CD4-positive, alpha-beta T cell treated with Interferon gamma for 1 hour (primary cell): ENCODE measurements at places on chromosomes 16 and 17.

- DNase-seq, result no peak
Observed at GRCh38 chr17:82324566-82325285, 7.3 kb upstream of the CD7 start.

DNA sequence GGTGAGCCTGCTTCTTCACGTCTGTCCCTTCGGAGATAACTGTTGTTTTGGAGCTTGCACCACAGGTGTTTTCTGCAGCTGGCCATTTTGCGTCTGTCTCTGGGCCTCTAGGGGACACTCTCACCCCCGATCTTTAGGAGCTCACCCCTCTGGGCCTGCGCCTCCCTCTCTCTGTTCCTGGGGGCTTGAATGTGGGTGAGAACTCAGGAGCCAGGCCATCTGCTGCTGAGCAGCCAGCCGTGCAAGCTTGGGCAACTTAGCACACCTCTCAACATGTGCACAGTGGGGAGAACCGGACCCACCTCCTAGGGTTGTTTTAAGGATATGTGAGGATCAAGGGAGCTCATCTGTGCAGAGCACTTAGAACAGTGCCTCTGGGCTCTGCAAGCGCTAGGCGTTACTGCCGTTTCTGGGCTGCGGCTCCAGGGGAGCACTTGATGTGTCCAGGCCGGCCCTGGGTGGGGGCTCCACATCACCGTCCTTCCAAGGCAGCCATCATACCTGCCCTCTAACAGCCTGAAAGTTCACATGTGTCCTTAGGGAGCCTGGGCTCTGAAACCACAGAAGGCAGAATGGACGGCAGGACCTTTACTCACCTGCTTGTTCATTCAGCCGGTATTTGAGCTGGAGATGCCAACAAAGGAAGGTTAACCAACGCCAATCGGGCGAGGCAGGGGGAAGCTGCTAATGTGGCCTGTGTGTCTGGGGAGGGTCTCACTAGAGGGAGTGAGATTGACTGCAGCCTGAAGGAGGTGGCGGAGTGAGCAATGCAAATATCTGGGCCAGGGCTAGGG is 66.3 kb downstream of the MRC2 start:
- no peak for DNase-seq

DNA sequence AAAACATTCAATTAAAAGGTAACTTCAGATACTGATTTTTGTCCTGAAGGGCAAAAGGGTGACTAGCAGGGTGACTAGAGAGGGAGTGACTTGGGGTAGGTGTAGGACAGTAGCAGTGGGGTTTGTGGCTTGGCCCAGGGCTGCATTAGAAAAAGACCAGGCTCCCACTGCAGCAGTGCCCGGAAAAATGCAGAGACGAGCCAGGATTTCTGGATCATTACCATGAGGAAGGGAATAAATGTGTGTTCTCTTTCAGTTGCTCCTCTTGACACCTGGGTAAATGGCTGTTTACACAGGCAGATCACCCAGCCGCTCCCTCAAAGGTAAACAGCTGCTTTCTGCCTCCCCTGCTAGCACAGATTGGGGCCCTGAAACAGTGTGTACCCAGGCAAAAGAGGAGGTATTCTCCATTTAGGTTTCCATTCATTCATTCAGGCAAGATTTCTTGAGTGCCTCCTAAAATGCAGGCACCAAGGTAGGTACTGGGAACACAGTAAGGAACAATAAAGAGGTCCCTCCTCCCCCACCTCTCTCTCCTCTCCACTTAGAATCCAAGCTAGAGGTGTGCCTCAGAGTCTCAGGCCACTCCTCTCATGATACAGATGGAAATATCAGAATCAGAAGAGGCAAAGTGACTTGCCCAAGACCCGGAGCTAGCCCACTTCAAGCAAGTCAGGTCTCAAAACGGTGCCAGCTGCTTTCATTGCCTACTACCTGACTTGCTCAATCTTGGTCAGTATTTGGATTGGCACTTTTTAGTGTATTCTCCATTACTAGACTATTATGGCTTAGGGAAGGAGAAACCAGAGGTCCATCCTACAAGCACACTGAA is 15.2 kb upstream of the TOX3 start:
- no peak for DNase-seq

GRCh38 chr17:44396946-44397345 is 7.5 kb upstream of the ITGA2B start:
- DNase-seq, result no peak

DNA sequence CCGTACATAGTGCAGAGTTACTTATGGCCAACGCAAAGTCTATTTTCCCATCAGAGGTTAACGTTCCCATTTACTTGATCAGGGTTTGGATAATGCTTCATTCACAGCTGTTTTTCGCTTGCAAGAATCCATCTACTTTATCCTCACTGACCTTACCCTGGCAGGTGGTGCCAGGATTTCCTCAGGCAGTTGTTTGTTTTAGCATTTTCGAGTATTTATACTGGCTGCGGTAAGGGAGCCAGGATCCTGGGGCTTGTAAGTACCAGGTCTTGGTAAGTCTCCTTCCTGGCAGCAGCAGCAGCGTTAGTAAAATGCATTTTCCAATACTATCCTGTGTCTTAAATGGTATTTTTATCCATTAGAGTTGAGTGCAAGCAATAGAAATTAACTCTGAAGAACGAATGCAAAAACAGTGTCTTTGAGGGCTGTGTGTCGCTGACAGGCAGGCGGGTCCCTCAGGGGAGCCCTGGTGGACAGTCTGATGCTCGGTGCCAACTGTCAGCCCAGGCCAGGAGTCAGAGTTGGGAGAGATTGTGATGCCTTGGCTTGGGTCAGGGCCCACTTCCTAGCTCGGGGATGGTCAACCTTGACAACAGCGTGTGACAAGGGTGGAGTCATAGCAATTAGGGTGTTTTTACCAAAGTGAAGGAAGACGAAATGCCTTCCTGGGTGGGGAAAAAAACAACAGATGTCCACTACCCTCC is 92.4 kb upstream of the HSBP1 start:
- no peak for DNase-seq

- no peak for DNase-seq
Observed at GRCh38 chr16:27084307-27085028, 17.7 kb downstream of the C16orf82 start.

GRCh38 chr16:28834349-28834748 is 11.6 kb downstream of the ATXN2L start:
- DNase-seq, result no peak

GRCh38 chr17:58307468-58308172 is 21.0 kb downstream of the TSPOAP1 start:
- no peak for DNase-seq

- peak; percentile 11 for DNase-seq
Observed at GRCh38 chr16:19210968-19211367, 42.9 kb downstream of the SYT17 start.

GRCh38 chr17:48636177-48637018 is 10.2 kb upstream of the HOXB9 start:
- DNase-seq, result peak; percentile 44

GRCh38 chr16:57540906-57541753 is 1.3 kb upstream of the ADGRG5 start:
- DNase-seq, result no peak

DNA sequence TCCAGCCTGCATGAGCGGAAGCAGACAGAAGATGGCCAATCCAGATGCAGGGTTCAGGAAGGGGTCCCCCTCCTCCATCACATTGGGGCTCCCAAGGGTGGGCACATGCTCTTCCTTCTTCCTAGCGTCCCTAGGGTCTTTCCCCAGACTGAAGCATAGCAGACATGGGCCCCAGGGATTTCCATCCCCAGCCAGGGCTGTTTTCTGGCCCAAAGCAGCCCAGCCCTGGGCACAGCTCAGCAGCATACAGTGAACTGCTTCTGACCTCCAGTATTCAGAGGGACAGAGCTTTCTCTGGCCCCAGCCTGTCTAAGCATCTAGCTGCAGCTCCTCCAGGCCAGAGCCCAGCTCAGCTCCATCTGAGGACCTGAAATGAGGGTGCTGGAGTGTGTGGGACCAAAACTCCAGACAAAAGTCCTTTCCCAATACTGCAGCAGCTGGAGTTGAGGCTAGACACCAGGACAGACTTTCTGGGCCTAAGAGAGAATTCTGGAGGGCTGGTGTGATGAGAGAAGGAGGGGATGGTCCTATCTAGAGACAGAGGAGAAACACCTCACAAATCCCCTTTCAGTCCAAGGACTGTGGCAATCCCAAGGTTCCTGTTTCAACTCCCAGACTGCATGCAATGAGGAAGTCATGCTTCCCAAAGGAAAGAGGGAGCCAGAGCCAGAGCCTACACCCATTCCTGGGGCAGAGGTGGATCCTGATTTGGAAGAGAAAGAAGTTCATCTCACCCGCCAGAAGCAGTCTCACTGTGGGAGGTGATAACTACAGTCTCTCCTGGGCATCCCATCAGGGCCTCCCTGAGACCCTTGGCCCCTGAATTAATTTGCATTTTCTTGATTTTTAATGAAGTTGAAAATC is 4.5 kb upstream of the FOXN1 start:
- no peak for DNase-seq

DNA sequence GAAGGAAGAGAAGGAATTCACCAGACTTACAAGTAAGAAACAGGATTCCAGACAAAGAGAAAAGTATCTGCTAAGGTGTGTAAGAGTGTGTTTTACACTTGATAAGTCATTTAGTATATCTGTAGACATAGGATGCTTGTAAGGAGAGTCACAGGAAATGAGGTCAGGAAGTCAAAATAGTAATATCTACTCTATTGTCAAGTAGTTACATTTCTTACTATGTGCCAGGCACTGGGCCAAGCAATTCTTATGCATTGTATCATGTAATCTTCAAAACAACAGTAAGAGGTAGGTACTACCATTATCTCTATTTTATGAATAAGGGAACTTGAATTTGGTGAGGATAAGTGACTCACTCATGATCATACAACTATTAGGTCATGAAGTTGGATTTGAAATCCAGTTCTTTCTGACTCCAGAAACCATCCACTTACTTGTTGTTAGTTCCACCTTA is 129.1 kb downstream of the SNX11 start:
- no peak for DNase-seq

GRCh38 chr16:31134091-31134571 is 1.4 kb downstream of the PRSS8 start:
- peak; percentile 43 for DNase-seq

GRCh38 chr17:44807093-44807816 is 22.8 kb downstream of the GJC1 start:
- no peak for DNase-seq

DNA sequence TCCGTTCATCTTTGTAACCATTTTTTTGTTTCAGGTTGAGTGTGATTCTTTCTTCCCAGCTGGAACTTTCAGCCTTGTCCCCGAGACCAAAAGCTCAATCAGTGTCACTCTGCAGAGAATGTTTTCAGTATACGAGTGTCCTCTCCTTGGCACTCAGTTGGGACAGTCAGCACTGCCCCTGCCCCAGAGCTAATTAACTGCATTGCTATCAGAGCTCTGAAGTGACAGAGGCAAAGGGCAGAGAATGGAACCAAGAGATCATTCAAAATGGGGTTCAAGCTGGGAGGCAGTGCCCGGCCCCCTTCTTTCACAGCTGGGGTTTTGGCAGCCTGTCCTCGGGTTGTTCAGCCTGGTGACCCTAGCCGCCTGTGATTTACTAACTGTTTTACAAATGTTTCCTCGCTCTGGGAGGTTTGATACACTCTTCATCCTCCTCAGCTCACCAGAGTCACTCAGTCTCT is 195.9 kb upstream of the TBX2 start:
- DNase-seq, result no peak

GRCh38 chr16:67606632-67607031 is 38.3 kb upstream of the CARMIL2 start:
- no peak for DNase-seq

- DNase-seq, result peak; percentile 4
Observed at GRCh38 chr17:10699856-10700255, 2.5 kb downstream of the ADPRM start.

GRCh38 chr16:73420244-73420643 is 372.3 kb upstream of the ZFHX3 start:
- no peak for DNase-seq

GRCh38 chr16:87930456-87930855 is 5.9 kb downstream of the CA5A start:
- DNase-seq, result no peak

- DNase-seq, result no peak
Observed at GRCh38 chr16:48252013-48252412, 4.7 kb upstream of the ABCC11 start.

DNA sequence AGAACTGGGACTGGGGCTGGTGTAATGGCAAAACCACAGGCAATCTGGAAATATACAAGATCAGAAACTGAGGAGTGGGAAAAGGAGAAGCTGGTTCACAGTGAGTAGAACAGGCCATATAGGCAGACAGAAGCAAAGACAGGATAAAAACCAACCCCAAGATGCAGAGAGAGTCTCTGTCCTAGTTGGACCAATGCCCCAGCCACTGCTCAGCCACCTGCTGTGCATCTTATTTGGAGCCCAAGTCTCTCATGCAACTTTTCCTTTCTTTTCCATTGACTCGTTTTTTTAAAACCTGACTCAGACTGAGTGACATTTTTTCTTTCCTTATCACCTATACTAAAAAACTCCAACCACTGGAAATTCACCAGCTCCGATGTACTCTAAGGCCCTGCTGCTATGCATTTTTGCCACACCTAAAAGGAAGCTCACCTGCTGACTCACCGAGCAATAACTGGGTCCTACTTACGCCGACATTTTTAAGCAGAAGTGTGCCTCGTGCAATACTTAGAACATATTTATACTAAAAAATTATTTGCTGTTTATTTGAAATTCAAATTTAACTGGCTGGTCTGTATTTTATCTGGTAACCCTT is 100.8 kb upstream of the XYLT1 start:
- DNase-seq, result no peak

DNA sequence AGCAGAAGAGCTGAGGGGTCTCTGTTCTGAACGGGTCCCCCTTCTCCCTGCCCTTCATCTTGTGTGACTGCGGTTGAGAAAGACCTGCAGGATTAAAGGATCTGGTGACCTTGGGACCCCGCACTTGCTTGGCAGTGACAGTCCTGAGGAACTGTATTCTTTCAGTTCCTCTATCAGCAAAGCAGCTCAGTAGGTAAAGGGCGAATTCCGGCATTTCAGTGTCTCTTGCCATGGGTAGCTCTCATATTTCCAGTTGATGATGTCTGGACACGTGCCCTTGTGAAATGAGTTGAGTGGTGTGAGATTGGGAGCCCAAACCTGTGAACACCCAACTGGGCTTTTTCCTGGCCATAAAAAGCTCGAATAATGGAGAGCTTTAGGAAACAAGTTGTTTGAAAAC is 135.7 kb downstream of the PRKCA start:
- no peak for DNase-seq

DNA sequence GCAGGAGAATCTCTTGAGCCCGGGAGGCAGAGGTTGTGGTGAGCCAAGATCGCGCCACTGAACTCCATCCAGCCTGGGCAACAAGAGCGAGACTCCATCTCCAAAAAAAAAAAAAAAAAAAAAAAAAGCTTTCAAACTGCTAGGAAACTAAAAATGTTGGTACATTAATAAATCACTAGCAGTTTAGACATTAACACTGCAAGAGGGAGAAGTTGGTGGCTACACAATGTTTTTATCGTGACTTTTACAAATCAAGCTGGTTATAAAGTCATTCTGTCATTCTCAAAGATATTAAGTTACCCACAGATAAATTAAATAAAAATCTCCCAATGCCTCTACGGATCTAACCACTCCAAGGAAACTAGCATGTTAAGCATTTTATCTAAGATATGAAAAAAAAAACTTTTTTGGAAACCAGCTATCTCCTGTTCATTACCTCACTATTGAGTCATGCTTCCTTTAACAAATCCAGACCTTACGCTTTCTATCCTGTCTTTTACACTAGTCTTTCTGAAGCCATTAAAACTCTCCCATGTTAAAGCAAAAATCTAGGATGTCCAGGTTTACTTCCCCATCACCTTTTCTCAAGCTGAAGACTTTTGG is 85.9 kb upstream of the SMURF2 start:
- DNase-seq, result no peak
